Left ventricle myocardium inferior (tissue), 1 donor: ENCODE measurements at places on chromosomes 7 and 10.

DNA sequence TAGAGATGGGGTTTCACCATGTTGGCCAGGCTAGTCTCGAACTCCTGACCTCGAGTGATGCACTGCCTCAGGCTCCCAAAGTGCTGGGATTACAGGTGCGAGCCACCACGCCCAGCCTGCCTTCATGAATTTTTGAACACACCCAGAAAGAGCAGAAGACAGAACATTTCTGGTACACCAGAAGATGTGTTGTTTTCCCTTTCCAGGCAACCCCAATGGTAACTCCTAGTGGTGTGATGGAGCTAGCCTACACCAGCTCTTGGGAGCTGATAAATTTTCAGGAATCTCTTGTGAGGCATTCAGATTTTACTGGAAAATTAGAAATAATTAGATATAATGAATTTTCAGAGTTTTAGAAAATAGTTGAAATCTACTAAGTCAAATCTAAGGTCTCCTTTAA lies 904 bp upstream of the CCDC7 start:
- no peak for DNase-seq
- H3K4me3 ChIP-seq, result peak overlapping the region; percentile 80
- H3K27ac ChIP-seq, result peak overlapping the region; percentile 99
- H3K27me3 ChIP-seq, result no peaks in the 10 kb centered on the region

DNA sequence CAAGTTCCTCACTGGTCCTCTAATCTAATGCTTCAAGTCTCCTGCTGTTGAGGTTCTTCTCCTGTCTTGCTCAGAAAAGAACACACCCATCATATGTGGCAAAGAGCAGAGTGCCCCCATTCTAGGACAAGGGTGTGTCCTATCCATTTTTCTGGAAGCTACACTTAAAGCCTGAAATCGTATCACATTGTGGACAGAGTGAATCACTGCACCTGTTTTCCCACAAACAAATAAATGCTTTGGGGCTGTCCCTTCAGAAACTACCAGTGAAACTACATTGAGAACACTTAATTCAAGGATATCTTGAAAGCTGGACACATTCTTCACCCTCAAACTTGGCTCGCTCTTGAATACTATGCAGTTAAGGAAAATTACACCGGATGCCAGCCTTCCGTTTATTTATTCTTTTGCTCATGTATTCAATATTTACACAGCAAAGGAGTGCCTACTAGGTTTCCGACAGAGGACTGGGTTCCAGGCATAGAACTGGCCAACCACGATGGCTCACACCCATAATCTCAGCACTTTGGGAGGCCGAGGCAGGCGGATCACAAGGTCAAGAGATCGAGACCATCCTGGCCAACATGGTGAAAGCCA lies 473.0 kb downstream of the GALNT17 start:
- DNase-seq, result no peak
- no peaks in the 10 kb centered on the region for H3K4me1 ChIP-seq
- H3K27me3 ChIP-seq, result no peaks in the 10 kb centered on the region

- H3K27me3 ChIP-seq, result no peaks in the 10 kb centered on the region
- no peak for DNase-seq
- no peaks in the 10 kb centered on the region for H3K36me3 ChIP-seq
- peaks cover 49% of the 10 kb centered on the region for H3K4me1 ChIP-seq
- peak overlapping the region; percentile 60 for H3K4me3 ChIP-seq
- peak overlapping the region; percentile 73 for H3K27ac ChIP-seq
Measured at GRCh38 chr7:22728401-22729029, 1.5 kb downstream of the IL6 start.

GRCh38 chr7:27611059-27611458 lies 51.6 kb downstream of the HIBADH start:
- no peaks in the 10 kb centered on the region for H3K27me3 ChIP-seq
- no peak for DNase-seq
- peaks cover 3% of the 10 kb centered on the region for H3K4me1 ChIP-seq
- H3K36me3 ChIP-seq, result peaks cover 6% of the 10 kb centered on the region
- H3K27ac ChIP-seq, result no peak overlapping the region

GRCh38 chr10:46050941-46051623 lies 5.0 kb upstream of the MSMB start:
- no peaks in the 10 kb centered on the region for H3K4me1 ChIP-seq
- H3K4me3 ChIP-seq, result no peak overlapping the region
- no peak overlapping the region for H3K27ac ChIP-seq
- H3K36me3 ChIP-seq, result no peaks in the 10 kb centered on the region
- no peak for DNase-seq
- peaks cover 61% of the 10 kb centered on the region for H3K27me3 ChIP-seq

DNA sequence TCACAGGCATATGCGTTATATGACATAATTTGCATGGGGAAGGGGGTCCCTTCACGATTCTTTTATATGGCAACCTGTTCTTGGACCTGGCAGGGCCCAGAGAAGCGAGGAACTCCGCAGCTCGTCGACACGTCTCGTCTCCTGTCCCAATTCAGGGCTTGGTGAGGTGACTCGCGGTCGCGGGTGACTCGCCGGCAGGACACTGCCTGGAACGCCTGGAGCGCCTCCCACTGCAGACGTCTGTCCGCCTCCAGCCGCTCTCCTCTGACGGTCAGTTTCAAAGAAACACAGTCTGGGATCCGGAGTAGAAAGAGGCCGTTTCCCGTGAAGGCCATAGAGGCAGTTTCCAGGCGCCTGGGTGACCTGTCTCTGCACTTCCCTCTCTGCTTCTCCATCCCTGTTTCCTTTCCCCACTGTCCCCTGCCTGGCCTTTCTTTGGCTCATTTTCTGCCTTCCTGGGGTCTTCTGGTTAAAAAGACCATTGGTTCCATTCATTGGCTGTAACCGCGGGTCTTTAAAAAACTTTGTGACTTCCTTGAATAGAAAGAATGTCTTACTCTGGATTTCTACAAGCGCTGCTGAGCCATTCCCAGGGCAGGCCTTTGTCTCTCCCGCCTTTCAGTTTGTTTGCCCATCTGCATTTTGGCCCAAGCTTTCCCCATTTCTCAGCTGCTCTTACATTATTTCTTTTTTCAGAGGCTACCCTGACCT lies 1.2 kb downstream of the UPP1 start:
- peaks cover 46% of the 10 kb centered on the region for H3K4me1 ChIP-seq
- H3K36me3 ChIP-seq, result peaks cover 40% of the 10 kb centered on the region
- peak; percentile 47 for DNase-seq
- no peaks in the 10 kb centered on the region for H3K27me3 ChIP-seq
- peak overlapping the region; percentile 89 for H3K4me3 ChIP-seq
- H3K27ac ChIP-seq, result peak overlapping the region; percentile 99

- H3K4me3 ChIP-seq, result no peak overlapping the region
- H3K27ac ChIP-seq, result peak overlapping the region; percentile 87
- no peaks in the 10 kb centered on the region for H3K27me3 ChIP-seq
Measured at GRCh38 chr7:47480576-47481538, 101.1 kb downstream of the TNS3 start.

DNA sequence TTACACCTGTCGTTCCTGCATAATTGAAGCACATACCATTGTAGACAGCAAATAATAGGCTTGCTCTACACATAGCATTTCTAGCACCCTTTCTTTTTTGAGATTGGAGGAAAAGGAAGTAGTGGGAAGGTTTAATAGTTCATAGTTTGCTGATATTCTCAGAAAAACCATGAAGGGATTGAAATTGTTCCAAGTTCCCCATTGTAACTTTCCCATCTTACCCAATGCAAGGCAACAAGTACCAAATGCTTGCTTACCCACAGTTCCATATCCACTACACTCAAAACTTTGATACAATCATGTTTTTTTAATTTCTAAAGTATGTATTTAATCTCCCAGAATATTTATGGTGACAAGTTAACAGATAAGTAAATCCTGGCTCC lies 13.8 kb downstream of the CYP3A5 start:
- no peak overlapping the region for H3K27ac ChIP-seq
- peaks cover 15% of the 10 kb centered on the region for H3K36me3 ChIP-seq
- no peak overlapping the region for H3K4me3 ChIP-seq

DNA sequence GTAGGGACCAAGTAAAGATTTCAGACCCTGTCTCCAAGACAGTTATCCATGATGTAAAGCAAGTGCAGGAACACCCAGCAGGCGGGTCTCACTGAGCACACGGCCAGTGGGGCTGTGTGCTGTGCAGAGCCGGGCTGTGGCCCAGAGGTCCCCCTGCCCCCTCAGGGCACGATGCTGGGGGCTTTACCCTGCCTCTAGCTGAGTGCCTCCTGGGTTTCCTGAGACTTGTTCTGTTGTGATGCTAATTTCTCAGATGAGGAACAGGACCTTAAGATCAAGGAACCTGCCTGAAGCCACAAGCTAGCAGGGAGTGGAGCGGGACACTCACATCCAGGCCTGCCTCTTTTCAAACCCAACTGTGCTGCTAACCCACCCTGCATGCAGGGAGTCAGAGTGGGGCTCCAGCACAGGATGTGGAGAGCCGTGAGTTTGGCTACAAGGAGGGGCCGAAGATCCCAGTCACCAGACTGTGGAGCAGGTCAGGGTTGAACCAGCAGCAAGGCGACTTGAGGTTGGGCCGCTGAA lies 76.1 kb upstream of the LYZL2 start:
- H3K36me3 ChIP-seq, result no peaks in the 10 kb centered on the region
- H3K27ac ChIP-seq, result no peak overlapping the region
- no peak for DNase-seq

DNA sequence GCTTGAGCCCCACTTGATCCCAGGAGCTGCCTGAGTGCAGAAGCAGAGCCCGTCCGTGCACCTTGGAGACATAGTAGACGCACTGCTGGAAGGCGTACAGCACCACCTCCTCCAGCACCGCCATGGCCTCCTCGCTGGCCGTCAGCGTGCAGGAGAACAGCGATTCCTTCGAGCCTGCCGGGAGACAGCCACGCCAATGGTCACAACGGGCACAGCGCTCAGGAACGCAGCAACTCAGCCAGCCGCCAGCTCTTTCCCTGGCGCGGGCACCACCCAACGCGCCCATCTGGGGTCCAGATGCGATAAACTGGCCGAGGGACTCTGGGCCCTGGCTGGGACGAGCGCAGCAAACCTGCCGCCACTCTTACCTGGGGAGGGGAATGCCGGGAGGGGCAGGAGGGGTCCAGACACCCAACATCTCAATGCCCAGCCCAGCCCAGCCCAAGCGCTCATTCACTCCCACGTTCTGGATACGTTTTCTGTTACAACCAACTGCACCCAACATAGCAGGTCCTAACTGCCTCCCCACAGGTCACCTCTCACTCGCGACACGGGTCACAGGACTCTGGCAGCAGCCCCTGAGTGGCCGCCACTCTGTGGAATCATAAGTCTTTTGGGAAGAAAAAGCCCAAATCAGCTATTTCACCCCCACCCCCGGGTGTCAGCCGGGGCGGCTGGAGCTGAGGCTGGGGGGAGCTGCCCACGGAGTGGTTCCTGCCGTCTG lies 41.9 kb downstream of the AP5Z1 start:
- DNase-seq, result no peak
- peaks cover 12% of the 10 kb centered on the region for H3K36me3 ChIP-seq
- no peak overlapping the region for H3K27ac ChIP-seq
- H3K4me1 ChIP-seq, result peaks cover 31% of the 10 kb centered on the region
- H3K4me3 ChIP-seq, result no peak overlapping the region

DNA sequence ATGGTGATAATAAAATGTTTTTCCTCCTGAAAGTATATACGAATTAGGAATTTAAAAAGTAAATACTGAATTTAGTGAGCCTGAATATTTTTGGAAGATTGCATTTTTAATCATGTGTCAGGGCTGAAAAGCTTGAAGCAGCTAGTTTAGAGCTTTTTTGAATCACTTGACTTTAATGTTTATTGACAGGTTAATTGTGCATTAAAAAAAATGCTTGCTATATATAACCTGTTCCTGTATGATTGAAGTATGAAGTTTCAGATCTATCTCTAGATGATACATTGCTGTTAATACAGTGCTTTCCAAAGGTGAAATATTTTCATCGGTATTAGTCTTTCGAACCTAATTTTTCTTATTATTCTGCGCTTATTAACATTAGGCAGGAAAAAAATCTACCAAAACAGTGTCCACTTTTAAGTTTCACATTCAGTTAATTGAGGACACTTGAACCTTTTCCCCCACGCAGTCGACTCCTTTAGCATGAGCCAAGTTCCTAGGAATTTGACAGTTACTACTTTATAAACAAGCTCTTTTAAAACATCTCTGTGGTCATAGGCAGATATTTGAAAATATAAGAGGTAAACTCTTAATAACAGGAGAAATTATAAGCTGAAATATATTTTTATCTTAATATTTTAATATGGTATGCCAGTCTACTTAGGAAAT lies 187.1 kb downstream of the MLLT10 start:
- no peaks in the 10 kb centered on the region for H3K36me3 ChIP-seq
- peaks cover 20% of the 10 kb centered on the region for H3K4me1 ChIP-seq
- no peaks in the 10 kb centered on the region for H3K27me3 ChIP-seq
- no peak overlapping the region for H3K27ac ChIP-seq

- H3K27me3 ChIP-seq, result no peaks in the 10 kb centered on the region
- peaks cover 45% of the 10 kb centered on the region for H3K4me1 ChIP-seq
- peak overlapping the region; percentile 85 for H3K4me3 ChIP-seq
- no peak for DNase-seq
- H3K27ac ChIP-seq, result no peak overlapping the region
- H3K36me3 ChIP-seq, result peaks cover 16% of the 10 kb centered on the region
Measured at GRCh38 chr10:69181433-69181832, 1.4 kb downstream of the SUPV3L1 start.

- H3K4me1 ChIP-seq, result no peaks in the 10 kb centered on the region
- peaks cover 8% of the 10 kb centered on the region for H3K27me3 ChIP-seq
- no peak overlapping the region for H3K4me3 ChIP-seq
- no peak for DNase-seq
- H3K36me3 ChIP-seq, result no peaks in the 10 kb centered on the region
Measured at GRCh38 chr10:115982076-115982475, 290.9 kb downstream of the GFRA1 start.

GRCh38 chr7:24922099-24922773 lies 57.7 kb downstream of the OSBPL3 start:
- H3K36me3 ChIP-seq, result no peaks in the 10 kb centered on the region
- no peak for DNase-seq
- H3K4me3 ChIP-seq, result no peak overlapping the region

GRCh38 chr7:112721366-112721765 lies 68.8 kb downstream of the TMEM168 start:
- no peak overlapping the region for H3K27ac ChIP-seq
- H3K4me1 ChIP-seq, result peaks cover 7% of the 10 kb centered on the region
- no peaks in the 10 kb centered on the region for H3K36me3 ChIP-seq
- no peaks in the 10 kb centered on the region for H3K27me3 ChIP-seq

- no peak for DNase-seq
- no peaks in the 10 kb centered on the region for H3K36me3 ChIP-seq
- no peak overlapping the region for H3K27ac ChIP-seq
- no peaks in the 10 kb centered on the region for H3K27me3 ChIP-seq
- no peak overlapping the region for H3K4me3 ChIP-seq
Measured at GRCh38 chr7:102917436-102918353, 4.9 kb downstream of the LRRC17 start.

DNA sequence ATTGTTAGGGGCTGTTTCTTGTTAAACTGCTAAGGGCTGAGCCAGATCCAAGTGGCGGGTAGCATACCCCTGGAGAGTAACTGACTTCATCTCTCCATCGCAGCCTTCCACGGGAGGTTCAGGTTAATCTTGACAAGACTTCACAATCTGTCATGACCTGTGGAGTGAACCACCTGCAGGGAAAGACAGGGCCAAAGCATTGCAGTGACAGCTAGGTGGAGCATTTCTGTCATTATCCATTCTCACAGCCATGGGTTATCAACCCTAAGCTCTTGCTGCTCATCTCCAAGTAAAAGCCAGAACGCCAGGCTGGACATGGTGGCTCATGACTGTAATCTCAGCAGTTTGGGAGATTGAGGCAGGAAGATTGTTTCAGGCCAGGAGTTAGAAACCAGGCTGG lies 17.2 kb downstream of the ABCC2 start:
- DNase-seq, result no peak
- H3K36me3 ChIP-seq, result no peaks in the 10 kb centered on the region
- no peak overlapping the region for H3K27ac ChIP-seq
- H3K4me1 ChIP-seq, result no peaks in the 10 kb centered on the region
- no peaks in the 10 kb centered on the region for H3K27me3 ChIP-seq
- H3K4me3 ChIP-seq, result no peak overlapping the region

GRCh38 chr7:100467638-100468373 lies 3.7 kb upstream of the SPACDR start:
- peaks cover 75% of the 10 kb centered on the region for H3K4me1 ChIP-seq
- H3K27ac ChIP-seq, result peak overlapping the region; percentile 80
- peaks cover 20% of the 10 kb centered on the region for H3K36me3 ChIP-seq
- DNase-seq, result no peak
- H3K4me3 ChIP-seq, result peak overlapping the region; percentile 12
